ENCODE measurements at places on chromosomes 3 and 15. TPM values are rescaled to one million over a fixed set of nuclear protein-coding genes. Genes with fewer than 3 reads are reported as not detected.

MRPS11 gene
- 17.7 TPM for total RNA-seq

CPNE4 gene
- total RNA-seq, result not detected

GRCh38 chr3:1355691-1356090, 262.9 kb downstream of the CNTN6 start:
- DNase-seq, result no peak
- H3K4me3 ChIP-seq, result no peak overlapping the region
- H3K27me3 ChIP-seq, result no peaks in the 10 kb centered on the region
- no peaks in the 10 kb centered on the region for H3K4me1 ChIP-seq
- no peaks in the 10 kb centered on the region for H3K36me3 ChIP-seq

- peaks cover 45% of the 10 kb centered on the region for H3K4me1 ChIP-seq
- no peaks in the 10 kb centered on the region for H3K27me3 ChIP-seq
- peak overlapping the region; percentile 96 for H3K4me3 ChIP-seq
Measured at GRCh38 chr15:38254051-38254883, 1.6 kb downstream of the SPRED1 start.

GRCh38 chr3:179513862-179514261, 48.9 kb upstream of the ACTL6A start:
- no peak for DNase-seq
- H3K27me3 ChIP-seq, result no peaks in the 10 kb centered on the region
- no peak overlapping the region for H3K27ac ChIP-seq
- no peak overlapping the region for H3K4me3 ChIP-seq

GRCh38 chr15:73082812-73083211, 30.5 kb downstream of the NEO1 start:
- H3K27me3 ChIP-seq, result no peaks in the 10 kb centered on the region
- H3K36me3 ChIP-seq, result no peaks in the 10 kb centered on the region
- H3K4me1 ChIP-seq, result peaks cover 8% of the 10 kb centered on the region

DNA sequence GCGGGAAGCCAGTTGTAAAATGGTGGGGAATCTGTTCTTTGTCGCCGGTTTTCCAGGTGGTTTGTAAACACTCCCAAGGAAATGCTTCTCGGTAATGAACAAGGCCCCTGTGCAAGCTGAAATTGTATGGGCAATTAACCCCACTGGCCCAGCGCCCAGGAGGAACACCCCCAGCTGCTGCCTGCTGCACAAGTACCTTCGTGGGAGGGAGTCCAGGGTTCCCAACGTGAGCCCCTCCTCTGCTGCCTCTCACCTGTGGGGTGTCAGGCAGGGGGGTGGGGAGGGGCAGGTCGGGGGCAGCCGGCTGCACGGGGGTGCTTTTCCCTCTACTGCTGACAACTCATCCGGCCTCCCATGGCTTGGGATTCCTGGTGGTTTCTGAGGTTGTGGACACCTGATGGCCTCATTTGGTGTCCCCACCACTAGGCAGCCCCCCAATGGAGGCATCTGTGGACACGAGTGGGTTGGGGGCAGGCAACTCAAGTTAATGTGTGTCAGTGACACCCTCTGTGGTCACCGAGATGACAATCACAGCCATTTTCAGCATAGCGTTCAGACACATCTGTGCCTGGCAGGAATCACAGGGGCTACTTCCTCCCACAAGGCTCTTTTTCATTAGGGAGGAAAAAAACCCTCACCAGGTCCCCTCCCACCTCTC, 35.6 kb upstream of the PRR23E start:
- no peaks in the 10 kb centered on the region for H3K36me3 ChIP-seq
- peaks cover 2% of the 10 kb centered on the region for H3K4me1 ChIP-seq

GRCh38 chr15:33161209-33161608, 33.3 kb downstream of the FMN1 start:
- no peak for DNase-seq
- H3K27ac ChIP-seq, result no peak overlapping the region
- H3K4me3 ChIP-seq, result no peak overlapping the region
- H3K36me3 ChIP-seq, result no peaks in the 10 kb centered on the region
- peaks cover 15% of the 10 kb centered on the region for H3K27me3 ChIP-seq
- H3K4me1 ChIP-seq, result no peaks in the 10 kb centered on the region

DNA sequence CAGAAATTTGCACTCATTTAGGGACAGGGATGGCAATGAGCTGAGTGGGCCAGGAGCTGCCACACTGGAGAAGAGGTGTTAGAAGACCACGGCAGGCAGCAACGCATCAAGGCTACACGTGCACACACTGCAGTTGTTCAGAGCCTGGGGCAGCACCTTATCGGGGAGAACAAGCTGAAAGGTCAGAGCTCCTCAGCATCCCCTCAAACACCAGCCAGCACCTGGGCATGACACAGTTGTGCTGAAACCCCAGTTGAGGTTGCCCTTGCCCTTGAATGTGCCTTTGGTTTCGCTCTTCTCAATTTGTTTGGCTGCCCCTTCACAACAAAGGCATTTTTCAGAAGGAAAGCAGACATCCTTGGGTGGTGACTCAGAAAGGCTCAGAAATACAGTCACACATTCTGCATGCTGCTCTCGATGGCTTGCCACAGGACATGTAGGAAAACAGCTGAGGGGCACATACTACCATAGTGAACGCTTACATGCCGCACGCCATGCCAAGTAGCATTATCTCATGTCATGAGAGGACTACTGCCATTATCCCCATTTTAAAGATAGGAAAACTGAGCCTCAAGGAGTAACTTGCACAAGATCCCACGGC, 57.6 kb downstream of the ST8SIA2 start:
- DNase-seq, result peak; percentile 76
- H3K27me3 ChIP-seq, result no peaks in the 10 kb centered on the region
- no peaks in the 10 kb centered on the region for H3K36me3 ChIP-seq
- H3K27ac ChIP-seq, result no peak overlapping the region
- H3K4me3 ChIP-seq, result no peak overlapping the region

DNA sequence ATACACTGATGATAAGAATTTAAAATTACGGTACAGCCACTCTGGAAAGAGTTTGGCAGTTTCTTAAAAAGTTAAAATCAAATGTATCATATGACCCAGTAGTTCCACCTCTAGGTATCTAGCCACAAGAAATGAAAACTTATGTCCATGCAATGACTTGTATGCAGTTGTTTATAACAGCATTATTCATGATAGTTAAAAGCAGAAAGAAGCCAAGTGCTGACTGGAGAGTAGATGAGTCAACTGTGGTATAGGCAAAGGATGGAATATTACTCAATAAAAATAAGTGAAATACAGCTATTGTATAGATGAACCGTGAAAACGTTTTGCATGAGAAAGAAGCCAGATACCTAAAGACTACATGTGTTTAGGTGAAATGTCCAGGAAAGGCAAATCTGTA, 14.8 kb downstream of the GPR87 start:
- H3K4me1 ChIP-seq, result peaks cover 31% of the 10 kb centered on the region
- no peak overlapping the region for H3K27ac ChIP-seq
- H3K4me3 ChIP-seq, result no peak overlapping the region
- DNase-seq, result no peak
- H3K36me3 ChIP-seq, result no peaks in the 10 kb centered on the region
- H3K27me3 ChIP-seq, result peaks cover 6% of the 10 kb centered on the region

GRCh38 chr15:78054966-78055365, 22.5 kb downstream of the TBC1D2B start:
- no peak for DNase-seq
- H3K27ac ChIP-seq, result no peak overlapping the region
- H3K4me1 ChIP-seq, result peaks cover 53% of the 10 kb centered on the region
- no peak overlapping the region for H3K4me3 ChIP-seq
- H3K36me3 ChIP-seq, result peaks cover 16% of the 10 kb centered on the region

DNA sequence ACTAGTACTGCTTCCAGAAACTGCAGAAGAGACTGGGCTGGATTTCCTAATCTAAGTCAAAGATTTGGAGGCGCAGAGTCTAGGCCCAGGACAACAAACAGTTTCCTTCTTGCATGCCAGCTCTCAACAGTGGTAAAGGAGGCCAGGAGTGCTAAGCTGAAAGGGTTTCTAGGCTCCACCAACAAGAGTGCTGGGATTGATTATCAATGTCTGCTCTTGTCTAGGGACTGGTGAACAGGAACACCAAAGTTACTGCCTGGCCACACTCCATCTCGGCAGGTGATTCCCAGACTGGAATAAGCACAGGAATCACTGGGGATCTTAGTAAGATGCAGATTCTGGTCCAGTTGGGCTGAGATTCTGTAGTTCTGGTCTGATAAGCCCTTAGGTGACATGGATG, 22.8 kb upstream of the FGD5 start:
- no peaks in the 10 kb centered on the region for H3K4me1 ChIP-seq
- H3K27ac ChIP-seq, result no peak overlapping the region
- no peak for DNase-seq
- no peaks in the 10 kb centered on the region for H3K36me3 ChIP-seq

DNA sequence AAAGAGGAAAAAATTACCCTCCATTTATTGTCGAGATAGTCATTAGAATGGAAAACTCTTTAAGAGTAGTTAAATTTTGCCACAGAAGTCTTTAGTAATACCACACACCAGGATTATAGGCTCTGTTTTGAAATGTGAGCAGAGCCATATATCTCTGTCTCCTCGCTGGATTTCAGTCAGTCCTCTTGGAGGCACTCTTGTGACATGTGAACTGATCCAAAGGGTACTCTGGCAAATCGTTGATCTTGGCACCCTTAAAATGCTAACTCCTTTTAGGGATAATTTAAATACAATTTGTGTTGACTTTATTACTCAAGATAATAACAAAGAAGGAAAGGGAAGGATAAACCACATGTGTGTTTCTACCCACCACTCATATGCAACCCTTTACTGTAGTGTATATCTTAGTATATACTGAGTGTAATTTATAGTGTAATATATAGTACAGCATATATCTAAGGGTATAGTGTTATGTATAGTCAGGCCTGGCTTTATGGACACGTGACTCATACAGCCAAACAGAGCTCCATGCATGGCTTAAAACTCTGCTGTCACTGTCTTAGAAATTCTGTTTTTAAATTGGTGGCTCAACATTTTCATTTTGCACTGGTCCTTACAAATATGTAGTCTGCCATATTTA, 12.3 kb upstream of the KPNA4 start:
- H3K4me1 ChIP-seq, result peaks cover 8% of the 10 kb centered on the region
- peak; percentile 91 for DNase-seq
- no peak overlapping the region for H3K4me3 ChIP-seq
- H3K36me3 ChIP-seq, result no peaks in the 10 kb centered on the region
- H3K27ac ChIP-seq, result no peak overlapping the region
- H3K27me3 ChIP-seq, result no peaks in the 10 kb centered on the region

- H3K27me3 ChIP-seq, result no peaks in the 10 kb centered on the region
- H3K4me3 ChIP-seq, result no peak overlapping the region
- H3K27ac ChIP-seq, result no peak overlapping the region
- DNase-seq, result no peak
- H3K36me3 ChIP-seq, result no peaks in the 10 kb centered on the region
- H3K4me1 ChIP-seq, result no peaks in the 10 kb centered on the region
Measured at GRCh38 chr3:188940573-188940932, 231.2 kb upstream of the TPRG1 start.

DNA sequence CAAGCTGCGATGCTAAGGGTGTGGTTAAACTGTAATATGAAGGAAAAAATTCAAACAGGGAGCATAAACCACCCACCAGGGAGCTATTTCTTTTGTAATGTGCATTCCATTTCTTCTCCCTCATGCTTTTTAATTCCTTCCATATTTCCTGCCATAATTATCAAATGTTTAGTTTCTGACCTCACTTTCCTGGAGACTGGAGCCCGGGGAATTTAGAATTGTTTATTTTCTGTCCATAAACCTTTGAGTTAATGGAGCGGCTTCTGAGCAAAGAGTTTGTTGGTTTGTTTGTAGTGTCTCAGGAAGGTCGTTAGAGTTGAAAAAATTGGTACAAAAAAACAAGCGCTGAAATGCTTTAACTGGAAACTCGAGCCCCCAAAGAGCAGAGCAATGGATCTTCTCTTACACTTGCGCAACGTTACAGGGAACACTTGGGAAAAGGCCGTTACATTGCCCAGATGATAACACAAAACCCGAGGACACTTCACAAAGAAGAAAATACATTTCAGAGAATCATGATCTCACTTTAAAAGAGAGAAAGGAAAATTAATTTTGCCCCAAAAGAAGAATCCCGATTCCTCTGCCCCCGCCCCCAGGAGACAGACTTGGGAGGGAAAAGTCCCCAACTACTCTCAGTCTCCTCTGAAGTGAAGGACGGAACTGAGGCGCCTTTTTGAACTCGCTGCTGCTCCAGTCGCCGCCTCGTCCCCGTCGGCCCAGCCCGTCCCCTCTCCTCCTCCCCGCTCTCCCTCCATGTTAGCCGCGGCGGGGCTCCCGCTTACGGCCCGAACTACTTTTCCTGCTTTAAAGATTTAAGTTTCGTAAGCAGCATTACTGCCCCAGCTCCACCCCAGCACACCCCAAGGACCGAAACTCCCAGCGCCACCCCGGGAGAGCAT, 842 bp downstream of the FSTL1 start:
- peak overlapping the region; percentile 90 for H3K27ac ChIP-seq
- peaks cover 52% of the 10 kb centered on the region for H3K4me1 ChIP-seq
- peaks cover 42% of the 10 kb centered on the region for H3K36me3 ChIP-seq

Measured in osteoblast (primary cell).